ENCODE measurements at places on chromosomes 12 and 14.

DNA sequence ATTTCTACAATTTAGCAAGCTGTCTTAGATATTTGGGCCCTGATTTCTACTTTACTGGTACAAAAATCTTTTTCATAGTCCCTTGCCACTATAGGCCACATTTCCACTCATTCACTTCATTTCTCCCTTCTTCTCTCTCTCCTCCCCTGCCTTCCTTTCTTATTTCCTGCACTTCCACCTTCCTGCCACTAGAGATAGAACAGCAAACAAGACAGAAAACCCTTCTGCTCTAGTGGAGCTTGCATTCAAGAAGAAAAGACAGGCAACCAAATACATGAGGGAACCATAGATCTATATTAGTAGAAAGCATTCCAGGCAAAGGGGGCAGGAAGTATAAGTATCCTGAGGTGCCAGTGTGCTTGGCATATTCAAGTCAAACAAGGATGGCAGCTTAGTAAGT, 623.5 kb downstream of the FLRT2 start:
- DNase-seq, result no peak

DNA sequence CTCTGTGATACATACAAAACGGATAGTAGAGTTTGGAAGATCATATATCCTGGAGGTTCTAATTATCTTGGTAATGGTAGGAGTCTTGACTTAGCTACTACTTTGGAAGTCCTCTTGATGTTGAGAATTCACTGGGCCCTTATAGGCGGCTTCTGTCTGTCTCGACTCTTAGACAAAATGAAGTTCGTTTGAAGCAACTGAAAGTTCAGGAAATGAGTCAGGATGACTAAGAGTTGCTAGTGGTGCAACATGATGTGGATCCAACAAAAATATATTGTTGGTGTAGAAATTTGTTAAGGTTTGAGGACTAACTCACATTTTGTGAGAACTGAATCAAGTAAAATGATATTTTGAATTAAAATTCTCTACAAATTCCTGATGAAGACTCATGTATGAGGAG, 272.7 kb downstream of the AEBP2 start:
- DNase-seq, result no peak

DNA sequence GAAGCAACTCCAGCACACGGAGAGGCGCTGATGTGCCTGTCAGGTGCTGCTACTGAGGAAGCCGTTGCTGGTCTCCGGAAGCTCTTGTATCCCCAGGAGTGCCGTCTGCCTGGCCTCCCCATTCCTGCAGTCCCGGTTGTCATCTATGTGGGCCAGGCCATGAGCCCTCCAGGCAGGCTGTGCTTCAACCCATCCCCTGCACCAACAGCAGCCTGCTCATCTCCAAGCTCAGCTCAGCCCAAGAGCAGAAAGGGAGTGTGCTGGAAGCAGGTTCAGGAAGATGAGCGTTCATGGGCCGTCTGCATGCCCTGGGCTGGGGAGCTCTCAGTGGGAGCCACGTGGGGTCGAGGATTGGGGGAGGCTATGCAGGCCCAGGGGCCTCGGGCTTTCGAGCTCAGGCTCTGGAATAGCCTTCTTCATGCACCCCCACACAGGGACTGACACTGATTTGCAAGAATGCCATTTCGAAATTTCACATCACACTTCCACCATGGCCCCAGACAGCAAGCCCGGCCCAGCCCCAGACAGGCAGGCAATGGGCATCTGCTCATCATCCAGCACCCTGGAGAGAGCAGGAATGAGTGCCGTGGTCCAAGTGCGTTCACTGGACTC, 164.5 kb downstream of the KIF26A start:
- DNase-seq, result no peak

DNA sequence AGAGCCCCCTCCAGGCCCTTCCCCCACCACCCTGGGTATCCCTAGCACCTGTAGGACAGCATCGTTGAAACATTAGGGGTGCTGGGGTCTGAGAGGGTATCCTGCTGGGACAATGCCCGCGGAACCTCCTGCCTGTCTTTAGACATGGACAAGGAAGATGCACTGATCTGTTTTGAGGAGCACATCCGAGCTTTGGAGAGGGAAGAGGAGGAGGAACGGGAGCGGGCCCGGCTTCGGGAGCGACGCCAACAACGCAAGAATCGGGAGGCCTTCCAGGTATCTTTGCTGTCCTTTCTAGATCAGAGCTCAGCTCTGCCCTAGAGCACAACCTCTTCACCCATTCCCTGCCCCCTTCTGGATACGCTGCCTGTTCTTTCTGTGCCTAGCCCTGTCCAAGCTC, 13.2 kb downstream of the PRPF40B start:
- no peak for DNase-seq

GRCh38 chr12:44837114-44837755, 38.9 kb downstream of the NELL2 start:
- DNase-seq, result no peak

DNA sequence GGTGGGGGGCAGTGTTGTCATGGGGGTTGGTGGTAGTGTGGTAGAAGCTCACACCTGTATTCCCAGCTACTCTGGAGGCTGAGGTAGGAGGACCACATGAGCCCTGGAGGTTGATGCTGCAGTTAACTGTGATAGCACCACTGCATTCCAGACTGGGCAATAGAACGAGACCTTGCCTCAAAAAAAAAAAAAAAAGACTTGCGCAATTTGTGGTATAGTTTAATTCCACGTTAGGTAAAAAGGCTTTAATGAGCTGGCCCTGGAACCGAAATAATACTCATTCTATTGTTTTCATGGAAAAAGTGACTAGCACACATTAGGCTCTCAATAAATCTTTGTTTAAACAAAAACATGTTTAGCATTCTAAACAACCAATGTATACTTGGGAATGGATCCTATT, 25.4 kb upstream of the NAP1L1 start:
- no peak for DNase-seq

DNA sequence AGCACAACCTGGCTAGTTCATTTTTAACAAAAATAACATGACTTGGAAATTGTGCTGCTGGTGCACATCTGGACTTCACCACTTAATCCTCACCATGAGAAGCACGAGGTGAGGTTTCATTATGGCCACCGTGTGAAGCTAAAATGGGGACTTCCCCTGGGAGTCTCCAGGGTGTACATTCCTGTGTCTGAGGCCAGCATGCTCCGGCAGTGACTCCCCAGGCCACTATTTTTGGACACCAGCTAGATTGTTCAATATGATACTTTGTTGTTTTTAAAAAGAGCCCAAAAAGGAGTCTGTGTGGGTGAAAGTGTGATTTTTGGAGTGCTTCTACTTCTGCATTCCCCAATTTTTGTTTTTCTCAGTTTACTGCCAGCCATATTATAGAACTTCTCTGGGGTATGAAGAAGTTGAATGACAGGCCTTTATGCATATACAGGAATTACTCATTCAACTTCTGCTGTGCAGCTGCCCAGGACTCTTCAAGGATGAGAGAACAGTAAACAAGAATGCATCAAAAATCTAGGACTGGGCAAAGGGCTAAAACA, 16.9 kb upstream of the AICDA start:
- DNase-seq, result no peak

- no peak for DNase-seq
Observed at GRCh38 chr12:117680312-117680711, 288.5 kb downstream of the KSR2 start.

GRCh38 chr12:124617615-124618014, 50.2 kb upstream of the NCOR2 start:
- peak; percentile 80 for DNase-seq

All from anterior cingulate cortex (tissue), 58 donors.